Upper lobe of left lung (tissue), 6 donors: ENCODE measurements at places on chromosomes 16 and 17.
A peak's percentile ranks its signal among the peaks of the same experiment; 100 is the strongest.

DNA sequence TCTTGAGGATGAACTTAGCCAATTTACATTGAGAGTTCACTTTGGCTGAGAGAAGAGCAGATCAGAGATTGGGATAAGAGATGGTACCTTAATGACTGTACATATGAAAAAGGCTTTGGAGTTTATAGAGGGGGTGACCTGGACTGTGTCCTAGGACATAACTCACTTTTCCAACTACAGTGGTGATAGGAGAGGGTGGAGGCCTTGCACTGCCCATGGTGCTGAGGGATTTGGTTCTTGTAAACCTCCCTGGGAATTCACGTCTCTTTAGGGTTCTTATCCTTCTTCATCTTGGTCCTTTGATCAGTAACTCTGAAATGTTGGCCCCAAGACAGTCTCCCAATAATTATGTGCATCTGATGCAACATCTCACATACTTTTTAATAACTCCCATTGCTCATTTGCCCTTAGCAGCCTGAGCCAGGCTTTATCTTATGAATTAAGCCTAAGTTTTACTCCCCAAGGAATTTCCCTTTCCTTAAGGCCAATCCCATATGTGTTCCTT is at the start of gene OR4D1:
Gene OR4D1 (plus strand): TSS at position 455 of the 505 bp plus-strand sequence. CDS start 6,770 bp downstream, outside the sequence.
- no peak for DNase-seq

DNA sequence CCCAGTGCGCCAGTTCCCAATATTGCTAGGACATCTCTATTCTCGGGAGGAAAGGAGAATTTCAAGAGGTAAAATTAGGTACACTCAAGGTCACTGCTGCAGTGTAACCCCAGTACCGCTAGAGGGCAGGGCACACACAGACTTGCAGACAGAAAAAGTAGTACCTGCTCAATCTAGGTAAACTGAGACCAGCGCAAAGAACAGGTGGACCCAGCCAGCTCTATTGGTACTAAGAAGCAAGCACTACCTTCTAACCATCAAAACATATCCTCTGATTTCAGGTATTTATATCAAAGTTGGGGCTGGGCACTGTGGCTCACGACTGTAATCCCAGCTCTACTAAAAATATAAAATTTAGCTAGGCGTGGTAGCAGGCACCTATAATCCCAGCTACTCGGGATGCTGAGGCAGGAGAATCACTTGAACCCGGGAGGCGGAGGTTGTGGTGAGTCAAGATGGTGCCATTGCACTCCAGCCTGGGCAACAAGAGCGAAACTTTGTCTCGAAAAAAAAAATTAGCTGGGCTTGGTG is 3.6 kb upstream of the WDR81 start:
- peak; percentile 75 for DNase-seq

GRCh38 chr17:13702266-13702665 is 100.5 kb upstream of the HS3ST3A1 start:
- no peak for DNase-seq

DNA sequence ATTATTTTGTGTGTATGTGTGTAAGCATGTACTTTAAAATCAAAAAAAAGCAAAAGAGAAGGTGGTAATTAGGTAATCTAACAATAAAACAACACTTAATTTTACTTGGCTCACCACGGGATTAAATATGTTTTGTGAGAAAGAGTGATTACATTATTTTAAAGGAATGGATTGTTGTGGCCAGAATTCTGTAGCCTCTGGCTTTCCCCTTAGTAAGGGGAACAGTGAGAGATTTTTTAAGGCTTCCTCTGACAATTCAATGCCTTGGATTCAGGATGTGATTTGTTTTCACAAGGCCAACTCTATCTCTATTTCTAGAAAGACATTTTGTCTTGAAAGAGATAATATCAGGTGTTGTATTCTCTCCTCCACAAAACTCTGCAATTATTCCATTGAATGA is 560.3 kb upstream of the CDH8 start:
- DNase-seq, result no peak

GRCh38 chr17:2253768-2254406 is 49.7 kb downstream of the SMG6 start:
- DNase-seq, result no peak

DNA sequence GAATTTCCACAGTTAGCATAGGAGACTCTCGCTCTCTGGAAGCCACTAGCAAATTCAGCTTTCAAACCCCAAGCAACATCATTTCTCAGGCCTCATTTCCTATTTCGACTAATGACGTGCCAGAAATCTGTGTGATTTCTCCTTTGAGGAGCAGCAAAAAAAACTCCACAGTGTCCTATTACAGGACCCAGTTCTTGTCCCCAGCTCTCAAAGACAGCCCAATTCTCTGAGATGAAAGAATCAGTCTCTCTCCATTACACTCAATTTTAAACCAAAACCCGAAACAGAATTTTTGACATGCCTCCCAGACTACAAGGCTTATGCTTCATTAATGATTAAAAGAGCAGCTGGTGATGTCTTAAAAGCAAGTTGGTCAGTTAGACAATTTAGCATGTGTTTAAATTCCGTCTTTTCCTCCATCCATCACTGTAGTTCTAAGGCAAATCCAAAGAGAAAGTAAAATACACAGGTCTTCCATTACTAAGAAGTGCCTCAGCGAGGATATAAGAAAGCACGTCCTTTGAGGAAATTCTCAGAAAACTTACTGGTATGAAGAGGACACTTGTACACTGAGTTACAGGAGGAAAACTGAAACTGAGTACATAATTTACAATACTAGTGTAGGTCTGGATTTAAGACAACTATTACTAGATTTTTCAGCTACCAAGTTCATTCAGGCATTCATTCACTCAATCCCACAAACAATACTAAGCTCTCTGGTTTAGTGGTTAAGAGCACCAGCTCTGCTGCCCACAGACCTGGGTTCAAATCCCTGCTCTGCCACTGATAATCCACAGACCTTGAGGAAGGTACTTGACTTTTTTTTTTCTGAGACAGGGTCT is 12.5 kb downstream of the TOM1L2 start:
- DNase-seq, result no peak

GRCh38 chr17:63649813-63650212 is 27.6 kb downstream of the MAP3K3 start:
- peak; percentile 55 for DNase-seq
